ENCODE measurements at places on chromosomes 11 and 22. TPM values are rescaled to one million over a fixed set of nuclear protein-coding genes. Genes with fewer than 3 reads are reported as not detected.

The SERPIND1 gene
- total RNA-seq = not detected

The SYTL2 gene
- total RNA-seq = 52.2 TPM

The APOBEC3B gene
- 4.9 TPM for total RNA-seq

The THRSP gene
- total RNA-seq = not detected

The SYNGR1 gene
- 2.9 TPM for total RNA-seq

The GVQW3 gene
- total RNA-seq = 1.1 TPM

The MRGPRX4 gene
- total RNA-seq = not detected

The BTBD18 gene
- total RNA-seq = not detected

The NXPE1 gene
- total RNA-seq = 0.05 TPM

The HBG2 gene
- total RNA-seq = 1.6 TPM

The LRP4 gene
- 0.81 TPM for total RNA-seq

The RBM14 gene
- 42.8 TPM for total RNA-seq

Measured in A172 (cell line).